ENCODE measurements at places on chromosomes 5 and 9.

GRCh38 chr5:69170495-69170894 lies 3.5 kb downstream of the CCNB1 start:
- DNase-seq: no peak

- DNase-seq: no peak
Observed at GRCh38 chr5:118778941-118779340, 209.4 kb downstream of the DTWD2 start.

DNA sequence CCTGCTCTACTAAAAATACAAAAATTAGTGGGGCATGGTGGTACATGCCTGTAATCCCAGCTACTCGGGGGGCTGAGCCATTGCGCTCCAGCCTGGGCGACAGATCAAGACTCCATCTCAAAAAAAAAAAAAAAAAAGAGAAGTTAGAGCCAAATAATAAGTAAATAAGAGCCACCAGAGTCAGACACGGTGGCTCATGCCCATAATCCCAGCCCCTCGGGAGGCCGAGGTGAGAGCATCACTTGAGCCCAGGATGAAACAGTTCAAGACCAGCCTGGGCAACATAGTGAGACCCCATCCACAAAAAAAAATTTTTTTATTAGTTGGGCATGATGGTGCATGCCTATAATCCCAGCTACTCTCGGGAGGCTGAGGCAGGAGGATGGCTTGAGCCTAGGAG lies 85.8 kb upstream of the LARP1 start:
- DNase-seq: no peak

GRCh38 chr5:1931604-1932231 lies 49.0 kb upstream of the IRX4 start:
- no peak for DNase-seq

GRCh38 chr5:172144291-172144815 lies 43.7 kb downstream of the STK10 start:
- no peak for DNase-seq

GRCh38 chr9:91818647-91819403 lies 131.2 kb downstream of the ROR2 start:
- DNase-seq: no peak

- no peak for DNase-seq
Observed at GRCh38 chr9:26669701-26670670, 222.6 kb downstream of the CAAP1 start.

DNA sequence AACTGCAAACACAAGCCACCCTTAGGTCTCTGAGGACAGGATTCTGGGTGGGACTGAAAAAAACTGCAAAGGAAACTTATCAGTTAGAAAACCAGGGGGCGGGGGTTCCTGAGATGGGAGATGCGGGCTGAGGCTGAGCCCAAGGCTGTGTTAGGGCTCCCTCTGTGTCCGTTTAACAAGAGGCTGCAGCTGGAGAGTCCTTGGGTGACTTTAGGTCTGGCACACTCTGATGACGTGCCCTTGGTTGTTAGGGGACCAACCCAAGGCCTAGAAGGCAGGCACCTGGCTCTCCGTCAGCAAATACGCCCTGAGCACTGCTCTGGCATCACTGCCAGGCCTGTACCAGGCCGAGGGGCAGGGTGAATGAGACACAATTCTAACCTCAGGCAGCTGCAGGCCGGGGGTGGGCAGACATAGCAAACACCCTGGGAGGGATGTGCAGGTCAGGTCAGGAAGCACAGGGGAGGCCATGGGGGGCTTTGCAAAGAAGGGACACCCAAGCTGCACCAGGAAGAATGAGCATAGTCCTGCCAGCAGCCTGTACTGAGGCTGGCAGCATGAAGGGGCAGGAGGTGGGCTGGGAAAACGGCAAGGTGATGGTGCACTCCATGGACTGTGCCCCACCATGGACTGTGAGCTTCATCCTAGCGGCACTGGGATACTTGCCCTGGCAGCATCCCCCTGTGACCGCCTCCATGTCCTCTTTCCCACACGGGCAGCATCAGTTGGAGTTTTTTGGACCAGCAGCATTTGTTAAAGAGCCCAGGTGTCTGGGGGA lies 137.9 kb downstream of the GABBR2 start:
- DNase-seq: no peak

- DNase-seq: no peak
Observed at GRCh38 chr5:77355080-77355479, 137.0 kb downstream of the WDR41 start.

- no peak for DNase-seq
Observed at GRCh38 chr5:158637039-158637438, 462.7 kb downstream of the EBF1 start.

DNA sequence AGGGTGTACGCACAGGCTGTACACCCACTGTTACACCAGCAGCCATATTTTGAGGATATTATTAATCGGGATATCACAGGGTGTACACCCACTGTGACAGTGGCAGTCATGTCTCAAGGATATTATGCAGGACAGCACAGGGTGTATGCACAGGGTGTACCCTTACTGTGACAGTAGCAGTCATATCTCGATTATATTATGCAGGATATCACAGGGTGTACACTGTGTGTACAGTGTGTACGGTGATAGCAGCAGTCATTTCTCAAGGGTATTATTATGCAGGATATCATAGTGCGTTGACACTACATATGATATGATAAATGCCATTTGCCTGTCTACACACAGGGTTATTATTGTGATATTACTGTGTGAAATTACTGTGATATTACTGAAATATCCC lies 80.5 kb upstream of the SLC25A48 start:
- no peak for DNase-seq

DNA sequence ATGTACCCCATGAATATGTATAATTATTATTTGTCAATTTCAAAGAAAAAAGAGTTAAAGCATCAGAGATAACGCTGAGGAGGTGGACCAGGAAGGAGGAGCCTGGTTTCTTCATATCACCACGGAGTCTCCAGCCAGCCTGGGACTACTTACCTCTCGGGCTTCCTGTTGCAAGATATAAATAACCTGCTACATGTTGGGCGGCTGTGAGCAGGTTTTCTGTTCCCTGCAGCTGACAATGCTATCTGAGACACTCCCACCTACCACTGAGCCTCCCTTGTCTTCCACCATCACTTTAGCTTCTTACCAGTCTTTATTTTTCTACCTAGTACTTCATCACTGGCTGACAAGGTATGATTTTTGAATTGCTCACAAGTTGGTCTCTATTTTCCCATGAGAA lies 102.7 kb upstream of the CPEB4 start:
- no peak for DNase-seq

GRCh38 chr5:39264528-39264927 lies 45.2 kb upstream of the FYB1 start:
- no peak for DNase-seq

DNA sequence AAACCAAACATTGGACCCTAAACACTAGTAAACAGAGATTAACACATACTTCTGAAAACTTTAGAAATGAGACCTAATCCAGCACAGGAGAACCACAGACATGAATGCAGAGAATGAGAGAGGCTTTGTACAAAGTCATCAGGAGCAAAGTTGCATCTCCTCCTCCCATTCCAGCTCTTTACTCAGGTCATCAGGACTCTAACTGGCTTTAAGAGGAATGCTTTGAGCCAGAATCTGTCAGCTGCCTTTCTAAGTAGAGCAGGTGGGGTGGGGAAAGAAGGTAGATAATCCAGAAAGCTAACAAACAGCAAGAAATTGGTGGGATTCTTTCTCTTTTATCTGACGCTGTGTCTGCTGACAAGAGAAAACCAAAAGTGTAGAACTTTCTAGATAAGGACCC lies 582.7 kb upstream of the DMAC1 start:
- DNase-seq: no peak

Data from epithelial cell of prostate (primary cell).